Chondrocyte (in vitro differentiated cells): ENCODE measurements at places on chromosomes 4 and X. TPM values are rescaled to one million over a fixed set of nuclear protein-coding genes. Genes with fewer than 3 reads are reported as not detected.

PCDH10 gene
- total RNA-seq: 30.2 to 69.6 TPM (median 30.5 TPM) in 3 replicates

LRIT3 gene
- total RNA-seq: 0.07 to 0.17 TPM in 2 of 3 replicates, not detected in the other

BEND4 gene
- total RNA-seq: not detected in 3 replicates

RBM46 gene
- total RNA-seq: not detected in 3 replicates

OTUD6A gene
- total RNA-seq: not detected in 3 replicates

WDFY3 gene
- total RNA-seq: 59.5 to 80.1 TPM (median 61.9 TPM) in 3 replicates

DMRTC1 gene
- total RNA-seq: not detected in 3 replicates

GRID2 gene
- total RNA-seq: not detected in 3 replicates

PF4V1 gene
- not detected in 3 replicates for total RNA-seq

JAKMIP1 gene
- total RNA-seq: 0.10 TPM in 1 of 3 replicates, not detected in the others

IQCM gene
- total RNA-seq: not detected in 3 replicates

MAEA gene
- total RNA-seq: 54.4 to 62.6 TPM (median 56.3 TPM) in 3 replicates

TEC gene
- 0.12 to 0.35 TPM (median 0.26 TPM) in 3 replicates for total RNA-seq

FAAH2 gene
- total RNA-seq: 0.31 to 1.2 TPM (median 0.50 TPM) in 3 replicates

SCRG1 gene
- total RNA-seq: 19.9 to 59.0 TPM (median 53.5 TPM) in 3 replicates

TSPAN6 gene
- 17.8 to 23.0 TPM (median 18.6 TPM) in 3 replicates for total RNA-seq

AMER1 gene
- total RNA-seq: 4.6 to 5.4 TPM (median 4.7 TPM) in 3 replicates

MAGEA8 gene
- not detected in 3 replicates for total RNA-seq

SPANXN3 gene
- not detected in 3 replicates for total RNA-seq

CTPS2 gene
- 25.3 to 29.7 TPM (median 26.1 TPM) in 3 replicates for total RNA-seq

RAB41 gene
- not detected in 3 replicates for total RNA-seq

HSFX3 gene
- not detected in 3 replicates for total RNA-seq

SGMS2 gene
- 49.7 to 71.5 TPM (median 65.5 TPM) in 3 replicates for total RNA-seq
